ENCODE measurements at places on chromosomes 5 and 9.

DNA sequence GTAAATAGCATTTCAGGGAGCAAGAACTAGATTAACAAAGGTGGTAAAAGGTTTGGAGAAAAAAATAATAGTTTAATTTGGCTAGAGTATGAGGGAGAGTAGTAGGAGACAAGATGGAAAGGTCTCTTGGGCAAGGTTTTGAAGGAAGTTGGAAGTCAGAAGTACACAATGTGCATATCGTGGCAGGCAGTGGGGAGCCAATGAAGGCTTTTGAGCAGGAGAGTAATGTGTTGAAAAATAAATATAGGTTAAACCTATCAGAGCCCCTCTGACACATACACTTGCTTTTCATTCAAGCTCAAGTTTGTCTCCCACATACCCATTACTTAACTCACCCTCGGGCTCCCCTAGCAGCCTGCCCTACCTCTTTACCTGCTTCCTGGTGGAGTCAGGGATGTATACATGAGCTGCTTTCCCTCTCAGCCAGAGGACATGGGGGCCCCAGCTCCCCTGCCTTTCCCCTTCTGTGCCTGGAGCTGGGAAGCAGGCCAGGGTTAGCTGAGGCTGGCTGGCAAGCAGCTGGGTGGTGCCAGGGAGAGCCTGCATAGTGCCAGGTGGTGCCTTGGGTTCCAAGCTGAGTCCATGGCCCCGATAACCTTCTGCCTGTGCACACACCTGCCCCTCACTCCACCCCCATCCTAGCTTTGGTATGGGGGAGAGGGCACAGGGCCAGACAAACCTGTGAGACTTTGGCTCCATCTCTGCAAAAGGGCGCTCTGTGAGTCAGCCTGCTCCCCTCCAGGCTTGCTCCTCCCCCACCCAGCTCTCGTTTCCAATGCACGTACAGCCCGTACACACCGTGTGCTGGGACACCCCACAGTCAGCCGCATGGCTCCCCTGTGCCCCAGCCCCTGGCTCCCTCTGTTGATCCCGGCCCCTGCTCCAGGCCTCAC, at the start of gene CA9:
Gene CA9, plus strand, starts transcription at position 797 of the 893 bp plus-strand sequence. Its CDS starts 32 bp downstream, at position 829.
- DNase-seq, result no peak

DNA sequence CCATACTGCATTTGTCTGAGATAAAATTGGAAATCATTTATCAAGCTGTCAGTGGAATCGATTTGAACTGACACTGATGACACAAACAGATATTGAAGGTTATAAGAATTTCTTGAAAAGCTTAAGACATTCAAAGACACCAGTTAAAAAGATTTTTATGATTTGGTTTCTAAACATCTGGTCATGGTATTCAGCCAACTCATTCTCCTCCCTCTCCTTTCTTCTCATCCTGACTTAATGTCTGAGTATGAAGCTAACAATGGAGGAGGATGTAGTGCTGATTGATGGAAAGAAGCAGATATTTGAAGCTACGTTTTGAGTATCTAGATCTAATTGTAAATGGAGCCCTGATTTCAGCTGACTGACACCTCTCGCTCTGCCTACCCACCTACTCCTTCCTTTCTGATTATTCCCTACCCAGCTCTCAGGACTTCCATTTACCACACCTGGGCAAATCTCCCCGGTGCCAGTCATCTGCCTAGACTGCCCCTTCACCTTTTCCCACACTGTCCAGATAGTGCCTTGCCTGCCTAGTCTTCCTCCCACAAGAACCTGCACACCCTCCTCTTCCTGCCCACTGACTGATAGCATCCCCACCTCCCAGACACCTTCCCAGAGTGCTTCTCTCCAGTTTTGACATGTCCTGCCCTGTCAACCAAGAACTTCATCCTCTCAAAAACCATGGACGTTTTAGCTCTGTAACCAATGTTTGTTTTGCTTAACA, 20.7 kb upstream of the LIFR start:
- DNase-seq, result no peak

- DNase-seq, result no peak
These were observed 230.9 kb downstream of the AUH start for GRCh38 chr9:91130796-91131318.

GRCh38 chr9:134057751-134058701, 9.8 kb downstream of the BRD3 start:
- DNase-seq, result no peak

DNA sequence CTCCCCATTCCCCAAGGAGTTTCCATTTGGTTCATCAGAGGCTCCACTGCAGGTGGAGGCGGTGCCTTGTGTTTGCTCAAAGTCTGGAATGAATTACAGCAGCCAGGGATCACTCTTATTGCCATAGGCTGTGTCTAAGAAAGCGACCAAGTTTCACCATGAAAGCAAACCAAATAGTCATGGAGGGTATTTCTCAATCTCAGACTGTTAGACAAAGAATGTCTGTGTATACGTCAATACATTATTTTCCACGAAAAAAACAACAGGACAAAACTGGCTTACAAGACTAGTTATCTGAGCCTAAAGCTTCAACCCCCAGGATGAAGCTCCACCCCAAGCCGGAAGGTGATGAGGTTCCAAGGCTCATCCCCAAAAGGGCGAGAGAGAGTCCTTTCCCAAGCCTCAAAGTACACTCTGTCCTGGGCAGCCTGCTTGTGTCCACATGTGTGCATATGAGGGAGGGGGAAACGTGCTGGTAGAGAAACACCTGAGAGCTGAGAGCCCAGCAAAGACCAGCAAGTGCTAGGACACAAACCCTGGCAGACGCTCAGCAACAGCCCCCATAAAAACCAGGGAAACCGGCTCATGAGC, 4.3 kb downstream of the B4GALT1 start:
- no peak for DNase-seq

GRCh38 chr5:95331358-95331757, 46.5 kb upstream of the MCTP1 start:
- DNase-seq, result no peak

DNA sequence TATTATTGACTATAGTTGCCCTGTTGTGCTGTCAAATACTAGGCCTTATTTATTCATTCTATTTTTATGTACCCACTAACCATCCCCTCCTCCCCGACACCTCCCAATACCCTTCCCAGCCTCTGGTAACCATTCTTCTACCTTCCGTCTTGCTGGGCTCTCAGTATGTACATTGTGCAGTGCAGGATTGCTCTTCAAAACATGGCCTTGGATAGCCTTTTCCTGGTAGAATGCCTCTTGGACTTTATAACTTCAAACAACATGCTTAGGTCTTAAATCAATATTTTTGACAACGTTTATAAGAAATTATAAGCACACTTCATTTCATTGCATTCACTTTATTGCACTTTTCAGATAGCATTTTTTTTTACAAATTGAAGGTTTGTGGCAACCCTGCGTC, 172.6 kb upstream of the ACTBL2 start:
- no peak for DNase-seq

- no peak for DNase-seq
These were observed 441.5 kb upstream of the CDH9 start for GRCh38 chr5:27479859-27480258.

DNA sequence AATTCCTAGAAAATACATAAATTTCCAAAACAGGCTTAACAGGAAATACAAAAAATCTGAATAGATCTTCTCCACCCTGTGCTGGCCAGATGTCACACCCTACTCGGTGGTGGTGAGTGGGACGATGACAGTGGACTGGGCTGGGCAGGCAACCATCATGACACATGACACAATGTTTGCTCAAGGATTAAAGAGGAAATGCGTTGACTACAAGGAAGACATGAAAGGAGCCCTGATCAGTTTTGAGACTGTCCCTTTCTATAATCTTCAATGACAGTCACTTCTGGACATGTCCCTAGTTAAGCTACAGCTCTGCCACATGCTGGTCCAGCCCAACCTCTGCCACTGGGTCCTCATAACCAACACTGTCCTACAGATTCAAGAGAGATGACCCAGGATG, 99.8 kb downstream of the ZDHHC21 start:
- DNase-seq, result no peak

DNA sequence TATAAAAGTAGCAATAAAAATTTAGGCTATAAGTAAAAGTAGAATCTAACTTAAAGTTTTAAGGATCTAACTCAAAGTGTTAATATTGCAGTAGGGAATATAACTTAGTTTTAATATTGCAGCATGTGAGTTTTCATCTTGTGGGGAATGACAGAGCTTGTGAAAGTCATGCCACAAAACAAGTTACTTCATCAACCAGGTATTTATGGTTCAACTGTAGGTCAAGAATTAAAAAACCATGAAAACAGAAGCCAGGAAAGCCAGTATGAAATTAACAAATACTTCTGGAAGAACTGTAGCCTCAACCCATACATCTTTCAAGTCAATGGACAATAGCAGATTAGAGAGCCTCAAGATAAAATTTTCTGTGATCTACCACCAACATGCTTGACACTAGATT, 19.0 kb downstream of the HMGCS1 start:
- no peak for DNase-seq

DNA sequence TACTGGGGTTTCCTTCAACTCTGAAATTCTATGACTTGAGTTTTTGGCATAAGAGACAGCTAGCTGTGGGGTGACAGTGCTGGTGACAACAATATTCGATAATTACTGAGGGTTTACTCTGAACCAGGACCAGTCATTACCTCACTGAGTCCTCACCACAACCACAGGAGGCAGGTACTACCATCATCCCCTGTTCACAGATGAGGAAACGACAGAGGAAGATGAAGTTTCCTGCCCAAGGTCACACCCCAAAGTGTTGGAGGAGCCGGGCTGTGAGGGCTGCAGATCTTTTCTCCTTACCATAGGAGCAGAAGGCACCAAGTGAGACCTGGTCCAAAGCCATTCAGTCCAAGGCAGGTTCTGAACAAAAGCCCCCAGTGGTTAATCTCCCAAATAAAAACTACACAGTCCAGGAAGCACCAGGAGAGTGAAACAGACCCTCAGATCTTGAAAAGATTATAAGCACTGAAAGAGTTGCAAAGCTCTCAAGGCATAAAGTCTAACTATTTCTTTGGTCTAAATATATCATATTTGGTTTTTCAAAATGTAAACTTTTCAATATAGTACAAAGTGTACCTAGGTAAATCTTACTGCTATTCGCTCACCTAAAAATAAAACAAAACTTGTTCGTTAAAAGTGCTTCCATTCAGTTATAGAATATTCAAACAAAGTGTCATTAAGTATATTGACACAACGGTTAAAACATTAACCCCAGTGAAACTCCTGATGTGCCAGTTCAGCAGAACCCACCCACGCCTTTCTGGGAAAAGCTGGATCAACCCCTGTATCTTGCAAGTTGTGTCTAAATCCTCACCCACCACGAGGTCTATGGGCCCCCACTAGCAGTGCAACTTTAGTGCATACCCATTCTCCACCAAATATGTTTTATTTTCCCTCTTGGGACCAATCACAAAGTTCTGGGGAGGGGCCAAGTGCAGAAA, 82.6 kb upstream of the EQTN start:
- no peak for DNase-seq

GRCh38 chr9:121510766-121511550, 11.3 kb upstream of the GGTA1 start:
- DNase-seq, result no peak

GRCh38 chr9:89812556-89813181, 207.9 kb downstream of the GADD45G start:
- DNase-seq, result no peak
